Stimulated activated CD4-positive, alpha-beta T cell treated with anti-CD3 and anti-CD28 coated beads, Interleukin-1b, Interleukin-23, amount 100 ng/mL, for 1 hour (primary cell): ENCODE measurements at places on chromosomes 16 and 17.

GRCh38 chr17:6713918-6714271 is 726 bp upstream of the SLC13A5 start:
- no peak for DNase-seq

- DNase-seq = no peak
These were observed 345.1 kb downstream of the XYLT1 start for GRCh38 chr16:17125671-17126070.

- DNase-seq = no peak
These were observed 603.0 kb upstream of the CDH8 start for GRCh38 chr16:62638964-62639870.

DNA sequence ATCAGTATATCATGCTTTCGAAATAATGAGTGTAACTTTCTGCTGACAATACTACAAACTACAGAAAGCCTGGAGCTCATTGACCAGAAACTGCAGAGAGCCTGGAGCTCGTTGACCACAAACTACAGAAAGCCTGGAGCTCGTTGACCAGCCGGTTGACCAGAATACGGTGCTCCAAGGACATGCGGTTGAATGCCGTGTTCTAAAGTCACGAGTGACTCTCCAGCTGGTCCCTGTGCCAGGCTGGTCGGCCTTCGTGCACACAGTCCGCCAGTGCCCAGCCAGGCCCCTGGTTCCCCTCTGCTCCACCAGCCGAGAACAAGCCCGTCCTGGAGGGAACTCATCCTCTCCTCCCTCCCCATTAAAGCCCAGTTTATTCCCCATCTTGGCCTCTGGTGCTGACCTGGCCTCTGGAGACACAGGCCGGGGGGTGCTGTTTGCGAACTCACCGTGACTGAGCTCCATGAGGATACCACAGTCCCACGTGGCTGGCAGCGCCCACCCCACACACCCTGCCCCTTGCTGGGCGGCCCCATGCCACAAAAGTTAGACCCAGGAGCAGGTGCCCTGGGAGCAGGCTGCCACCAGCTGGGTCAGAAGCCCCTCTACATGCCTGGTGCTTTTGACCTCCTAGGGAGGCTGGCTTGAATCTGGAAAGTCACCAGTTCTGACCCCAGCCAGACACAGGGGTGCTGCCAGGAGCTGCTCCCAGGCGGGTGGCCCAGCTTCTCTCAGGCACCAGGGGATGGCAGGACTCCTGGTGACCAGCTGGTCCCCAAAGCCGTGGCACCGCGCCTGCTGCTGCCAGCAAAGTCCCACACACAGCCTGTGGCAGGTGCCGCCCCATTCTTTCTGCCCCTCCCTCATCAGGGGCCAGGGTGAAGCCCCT is 15.5 kb upstream of the CDH15 start:
- DNase-seq = no peak

- no peak for DNase-seq
These were observed 15.3 kb downstream of the OSBPL7 start for GRCh38 chr17:47806026-47806912.

DNA sequence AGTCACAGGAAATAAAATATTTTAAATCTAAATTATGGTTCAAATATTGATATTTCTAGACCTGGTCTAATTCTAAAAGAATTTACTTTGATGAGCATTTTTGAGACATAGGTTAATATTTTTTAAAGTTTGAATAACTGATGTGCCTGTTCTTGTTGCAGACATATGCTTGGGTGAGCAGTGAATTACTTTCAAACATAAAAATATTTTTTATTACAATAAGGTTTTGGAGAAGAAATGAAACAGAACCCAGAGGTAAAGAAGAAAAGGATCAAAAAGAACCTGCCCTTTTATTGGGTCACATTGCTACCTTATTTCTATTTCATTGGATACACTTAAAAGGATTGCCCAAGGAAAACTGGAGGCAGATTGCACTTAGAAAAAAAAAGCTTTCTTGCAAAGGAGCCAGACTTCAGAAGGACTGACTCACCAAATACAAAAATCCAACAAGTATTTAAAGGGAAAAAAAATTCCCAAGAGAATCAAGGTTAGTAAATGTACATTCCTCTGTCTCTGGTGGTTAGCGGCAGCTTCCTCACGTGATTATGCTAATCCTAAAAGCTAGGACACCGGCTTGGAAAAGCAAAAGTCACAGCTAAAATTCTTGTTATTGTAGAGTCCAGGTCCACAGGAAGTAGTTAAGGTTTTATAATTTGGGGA is 18.5 kb downstream of the ENPP7 start:
- DNase-seq = no peak

GRCh38 chr16:79687249-79688130 is 87.0 kb upstream of the MAF start:
- no peak for DNase-seq

DNA sequence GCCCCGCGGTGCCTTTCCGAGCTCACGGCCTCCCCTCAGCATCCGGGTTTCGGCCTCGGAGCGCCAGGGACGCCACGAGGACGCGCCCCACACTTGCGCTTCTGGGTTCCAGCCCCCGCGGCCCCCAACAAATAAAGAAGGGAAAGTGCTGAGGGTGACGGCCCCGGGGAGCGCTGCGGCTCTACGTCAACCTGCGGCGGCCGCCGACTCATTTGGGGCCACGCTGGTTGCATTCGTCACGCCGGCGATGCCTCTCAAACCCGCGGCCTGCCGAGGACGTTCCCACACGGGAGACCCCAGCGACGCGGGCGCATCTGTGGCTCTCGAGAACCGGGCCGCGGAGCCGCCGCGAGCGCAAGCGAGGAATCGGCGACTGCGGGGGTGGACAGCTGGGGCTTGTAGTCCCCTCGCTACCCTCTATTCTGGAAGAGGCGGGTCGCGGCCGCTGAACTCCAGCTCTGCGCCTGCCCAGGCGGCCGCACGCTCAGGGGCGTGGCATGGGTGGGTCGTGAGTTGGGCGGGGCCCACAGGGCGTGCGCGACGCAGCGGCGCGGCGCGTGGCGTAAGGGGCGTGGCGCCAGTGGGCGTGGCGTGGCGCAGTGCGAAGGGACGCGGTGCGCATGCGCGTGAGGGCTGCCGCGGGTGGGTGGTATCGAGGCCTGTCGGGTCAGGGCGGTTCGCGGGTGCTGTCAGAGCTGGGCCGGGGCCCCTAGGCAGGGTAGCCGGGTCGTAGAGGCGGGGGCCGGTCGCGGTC is at the start of gene AMZ2:
Gene AMZ2, plus strand, starts transcription at position 599 of the 754 bp plus-strand sequence. CDS start 2,145 bp downstream, outside the sequence.
- peak; percentile 98 for DNase-seq

DNA sequence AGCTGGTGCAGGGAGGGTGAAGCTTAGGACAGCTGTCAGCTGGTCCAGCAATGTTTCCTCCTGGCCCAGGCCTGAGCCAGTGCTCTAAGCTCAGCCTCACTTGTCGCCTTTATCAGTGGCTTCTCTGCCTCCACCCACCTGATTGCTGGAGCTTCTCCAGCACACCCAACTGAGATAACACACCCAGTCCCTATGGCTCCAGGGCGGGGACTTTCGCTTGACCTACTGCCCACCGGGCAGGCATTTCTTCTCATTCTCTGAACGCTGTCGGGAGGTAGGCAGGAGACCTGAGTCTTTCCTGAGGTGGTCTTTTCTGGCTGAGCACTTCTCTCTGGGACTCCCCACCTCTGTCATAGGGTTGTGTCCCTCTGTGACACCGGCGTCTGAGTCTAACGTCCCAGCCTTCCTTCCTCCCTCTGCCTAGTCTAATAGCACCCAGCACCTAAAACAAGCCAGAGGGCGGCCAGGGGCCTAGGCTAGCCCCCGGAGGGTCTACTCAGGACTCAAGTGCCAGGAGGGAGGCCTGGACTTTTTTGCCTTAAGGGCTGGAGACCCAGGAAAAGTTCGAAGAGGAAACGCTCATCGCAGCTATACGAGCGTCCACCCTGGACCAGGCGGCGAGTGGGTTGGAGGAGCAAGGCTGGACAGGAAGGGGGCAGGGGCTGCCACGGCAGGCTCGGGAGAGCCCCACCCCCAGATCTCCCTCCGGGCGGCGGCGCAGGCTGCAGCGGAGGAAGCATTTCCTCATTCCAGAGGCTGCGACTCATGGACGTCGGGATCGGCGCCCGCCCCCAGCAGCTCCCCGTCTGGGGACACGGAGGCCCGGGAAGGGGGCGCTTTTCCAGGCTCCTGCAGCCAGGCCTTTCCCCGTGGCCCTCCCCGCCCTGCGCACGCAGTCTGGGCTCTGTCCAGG is 756 bp downstream of the TAX1BP3 start:
- no peak for DNase-seq

DNA sequence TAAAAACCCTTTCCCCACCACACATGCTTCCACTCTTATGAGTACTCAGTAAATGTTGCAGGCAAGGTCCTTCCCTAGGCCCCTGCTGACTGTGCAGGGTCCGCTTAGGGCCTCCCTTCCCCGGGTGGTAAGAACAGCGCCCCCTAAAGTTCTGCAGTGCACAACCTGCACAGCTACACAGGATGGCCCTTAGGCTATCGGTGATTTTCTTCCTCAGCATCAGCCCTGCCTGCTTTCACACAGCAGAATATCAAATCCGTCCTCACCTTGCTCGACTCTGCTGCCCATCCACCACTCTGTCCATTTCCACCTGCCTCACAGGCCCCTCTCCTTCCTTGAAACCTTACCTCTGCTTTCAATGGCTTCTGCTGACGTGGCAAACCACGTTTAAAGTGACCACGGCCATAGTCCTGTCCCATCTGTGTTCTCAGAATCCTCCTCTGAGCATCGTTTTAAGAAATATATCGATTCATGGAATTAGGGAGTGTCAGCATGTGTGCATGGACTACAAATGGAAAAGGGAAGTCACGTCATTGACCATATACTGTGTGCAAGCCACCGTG is 51.4 kb upstream of the TMEM132E start:
- no peak for DNase-seq

DNA sequence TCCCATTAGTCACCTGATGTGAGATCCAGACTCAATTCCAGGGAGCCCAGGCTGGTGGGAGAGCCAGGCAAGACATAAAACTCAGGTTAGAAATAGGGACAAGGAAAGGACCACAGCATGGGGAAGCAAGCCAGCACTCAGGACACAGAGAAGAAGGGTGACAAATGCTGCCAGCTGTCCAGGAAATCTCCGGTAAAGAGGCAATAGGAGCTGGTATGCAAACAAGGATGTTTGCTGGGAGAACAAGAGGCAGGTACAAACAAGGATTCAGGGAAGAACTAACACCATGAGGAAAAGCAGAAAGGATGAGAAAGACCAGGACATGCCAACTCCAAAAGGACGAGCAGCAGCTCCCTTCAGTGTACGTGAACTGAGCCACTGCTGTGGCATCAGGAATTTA is 10.2 kb upstream of the TXNDC11 start:
- no peak for DNase-seq

GRCh38 chr17:59491353-59492090 is 73.9 kb upstream of the DHX40 start:
- no peak for DNase-seq

DNA sequence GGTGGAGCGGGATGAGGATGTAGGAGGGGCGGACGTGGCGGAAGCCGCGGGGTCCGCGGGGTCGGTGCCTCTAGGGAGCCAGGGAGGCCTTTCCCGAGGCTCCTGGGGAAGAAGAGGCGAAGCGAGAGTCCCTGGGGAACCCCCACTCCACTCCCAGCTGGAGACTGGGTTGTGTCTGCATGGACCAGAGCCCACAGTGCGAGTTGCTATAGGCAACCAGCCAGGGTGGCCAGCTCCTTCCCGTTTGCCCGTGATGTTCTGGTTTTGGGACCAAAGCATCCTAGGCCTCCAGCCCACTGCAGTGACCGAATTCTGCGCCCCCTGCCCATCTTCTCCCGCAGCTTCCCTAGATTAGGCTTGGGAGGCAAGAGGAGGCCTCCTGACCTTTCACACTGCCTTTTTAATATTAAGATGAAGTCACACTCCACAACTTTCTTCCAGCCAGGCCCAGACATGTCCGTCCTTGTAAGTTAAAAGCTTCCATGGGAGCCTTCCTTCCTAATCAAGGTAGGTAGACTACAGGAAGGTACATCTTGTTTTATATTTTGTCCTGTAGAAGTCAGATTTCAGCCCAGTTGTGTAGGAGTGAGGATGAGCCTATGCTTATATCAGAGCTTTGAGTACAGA is 469 bp downstream of the AMZ2 start:
- no peak for DNase-seq

- no peak for DNase-seq
These were observed 32.4 kb downstream of the XPO6 start for GRCh38 chr16:28179354-28179753.

GRCh38 chr16:53510704-53511070 is 7.7 kb upstream of the AKTIP start:
- no peak for DNase-seq

- DNase-seq = no peak
These were observed 10.5 kb upstream of the TEKT3 start for GRCh38 chr17:15351925-15352324.

DNA sequence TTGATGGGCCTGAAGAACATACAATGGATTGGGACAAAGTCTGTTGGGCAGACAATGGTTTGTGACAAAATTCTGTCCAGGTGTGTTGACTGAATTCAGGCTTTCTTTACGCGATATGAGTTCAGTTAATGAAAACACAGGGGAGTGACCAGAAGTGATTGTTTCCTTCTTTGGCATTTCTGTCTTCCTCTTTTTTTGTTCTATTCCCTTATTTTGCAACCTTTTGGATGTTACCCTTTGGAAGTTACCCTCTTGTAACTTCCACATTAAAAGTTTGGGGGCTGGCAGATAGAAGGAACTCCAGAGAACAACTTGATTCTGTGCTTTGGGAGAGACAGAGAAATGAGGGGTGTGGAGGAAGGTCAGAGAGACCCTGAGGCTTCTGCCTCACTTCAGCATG is 126.7 kb downstream of the PITPNC1 start:
- no peak for DNase-seq

DNA sequence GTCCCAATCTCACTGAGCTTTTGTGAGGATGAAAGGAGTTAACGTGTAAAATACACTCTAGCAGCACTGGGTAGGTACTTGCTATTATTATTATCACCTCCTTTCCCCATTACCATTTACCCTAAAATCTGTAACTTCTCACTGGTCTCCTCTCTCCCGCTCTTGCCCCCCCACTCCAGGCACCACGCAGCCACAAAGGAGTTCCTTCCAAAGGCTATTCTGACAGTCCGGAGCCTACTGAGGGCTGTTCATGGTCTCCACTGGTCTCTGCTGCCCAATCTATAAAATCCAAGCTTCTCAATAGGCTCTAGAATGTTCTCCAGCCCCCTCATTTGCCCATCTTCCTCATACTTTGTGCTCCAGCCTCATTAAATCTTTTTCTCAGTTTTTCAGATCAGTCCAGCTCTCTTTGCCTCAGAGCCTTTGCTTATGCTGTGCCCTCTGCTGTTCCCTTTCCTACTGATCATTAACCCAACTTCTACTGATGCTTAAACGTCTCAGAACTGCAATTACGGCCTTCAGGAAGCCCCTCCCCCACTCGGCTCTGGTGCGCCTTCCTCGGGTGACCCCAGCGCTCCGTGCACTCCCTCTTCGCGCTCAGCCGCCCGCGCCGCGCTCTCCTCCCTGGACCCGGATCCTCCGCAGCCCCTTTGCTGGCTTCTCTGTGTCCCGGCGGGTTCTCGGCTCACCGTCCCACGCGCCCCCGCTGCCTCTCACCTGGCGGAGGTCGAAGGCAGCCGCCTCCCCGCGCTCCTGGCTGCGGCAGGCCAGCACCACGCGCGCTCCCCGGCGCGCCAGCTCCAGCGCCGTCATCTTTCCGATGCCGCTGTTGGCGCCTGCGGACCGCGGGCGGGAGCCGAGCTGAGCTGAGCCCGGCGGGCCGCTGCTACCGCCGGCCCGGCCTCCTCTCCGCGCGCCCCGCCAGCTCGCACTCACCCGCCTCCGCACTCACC is 737 bp downstream of the DHRS13 start:
- DNase-seq = peak; percentile 34

- DNase-seq = peak; percentile 15
These were observed at the start of gene KIF19 for GRCh38 chr17:74325743-74326379. TSS of gene KIF19 (plus strand) at chr17:74326226. CDS start at chr17:74326350, 124 bp downstream.

- DNase-seq = no peak
These were observed 135.8 kb downstream of the CCDC182 start for GRCh38 chr17:57609125-57609877.
